ENCODE measurements at places on chromosomes 7 and 10. TPM values are rescaled to one million over a fixed set of nuclear protein-coding genes. Genes with fewer than 3 reads are reported as not detected.

GRCh38 chr7:26183545-26184280, 16.8 kb downstream of the HNRNPA2B1 start:
- DNase-seq, result no peak

DNA sequence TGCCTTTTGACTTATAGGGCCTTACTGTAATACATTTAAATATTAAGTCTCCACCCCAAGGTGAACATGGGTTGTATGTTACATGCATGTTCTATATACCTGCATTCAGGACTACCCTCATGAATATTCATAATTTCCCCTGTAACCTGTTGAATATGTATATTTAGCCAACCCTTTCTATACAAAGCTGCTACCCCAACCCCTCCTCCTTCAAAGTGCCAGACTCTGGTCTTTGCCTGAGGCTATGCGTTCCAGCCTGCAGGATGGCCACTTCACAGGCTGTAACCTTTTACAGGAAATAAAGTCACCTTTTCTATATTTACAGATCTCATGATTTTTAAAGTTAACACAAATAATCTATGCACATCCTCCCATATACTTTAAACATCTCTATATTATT, 10.1 kb upstream of the UNC5B start:
- no peak for DNase-seq

DNA sequence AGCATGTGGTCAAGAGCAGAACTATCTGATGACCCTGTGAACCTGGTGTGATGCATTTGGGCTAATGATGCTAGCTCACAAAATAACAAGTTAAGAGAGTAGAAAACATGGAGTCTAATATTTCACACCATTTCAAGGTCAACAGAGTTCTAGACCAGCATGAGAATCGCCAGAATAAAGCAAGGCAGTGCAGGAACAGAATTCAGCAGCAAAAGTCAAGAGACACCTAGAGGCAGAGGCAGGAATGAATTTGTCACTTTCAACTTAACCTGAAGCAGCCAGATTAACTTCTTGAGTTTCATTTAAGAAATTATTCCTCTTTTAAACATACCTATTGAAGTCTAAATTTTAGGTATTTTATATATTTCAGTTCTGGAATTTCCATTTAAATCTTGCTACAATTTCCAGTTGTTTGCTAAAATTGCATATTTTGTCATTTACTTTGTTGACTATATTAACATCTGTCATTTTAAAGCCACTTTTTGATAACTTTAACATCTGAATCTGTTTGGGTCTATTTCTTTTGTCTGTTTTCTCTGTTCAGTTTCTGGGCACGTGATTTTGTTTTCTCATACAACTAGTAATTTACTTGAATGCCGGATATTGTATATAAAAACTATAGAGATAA, 44.2 kb upstream of the PRSS58 start:
- no peak for DNase-seq

DNA sequence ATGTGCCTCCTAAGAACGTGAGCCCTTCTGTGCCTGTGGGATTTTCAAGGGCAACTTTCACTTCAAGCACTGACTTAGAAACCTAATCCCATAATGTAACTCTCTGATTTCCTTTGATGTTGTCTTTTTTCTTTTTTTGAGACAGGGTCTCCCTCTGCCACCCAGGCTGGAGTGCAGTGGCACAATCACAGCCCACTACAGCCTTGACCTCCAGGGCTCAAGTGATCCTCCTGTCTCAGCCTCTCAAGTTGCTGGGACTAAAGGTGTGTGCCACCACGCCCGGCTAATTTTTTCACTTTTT, 64.4 kb upstream of the GSDME start:
- DNase-seq, result no peak

DNA sequence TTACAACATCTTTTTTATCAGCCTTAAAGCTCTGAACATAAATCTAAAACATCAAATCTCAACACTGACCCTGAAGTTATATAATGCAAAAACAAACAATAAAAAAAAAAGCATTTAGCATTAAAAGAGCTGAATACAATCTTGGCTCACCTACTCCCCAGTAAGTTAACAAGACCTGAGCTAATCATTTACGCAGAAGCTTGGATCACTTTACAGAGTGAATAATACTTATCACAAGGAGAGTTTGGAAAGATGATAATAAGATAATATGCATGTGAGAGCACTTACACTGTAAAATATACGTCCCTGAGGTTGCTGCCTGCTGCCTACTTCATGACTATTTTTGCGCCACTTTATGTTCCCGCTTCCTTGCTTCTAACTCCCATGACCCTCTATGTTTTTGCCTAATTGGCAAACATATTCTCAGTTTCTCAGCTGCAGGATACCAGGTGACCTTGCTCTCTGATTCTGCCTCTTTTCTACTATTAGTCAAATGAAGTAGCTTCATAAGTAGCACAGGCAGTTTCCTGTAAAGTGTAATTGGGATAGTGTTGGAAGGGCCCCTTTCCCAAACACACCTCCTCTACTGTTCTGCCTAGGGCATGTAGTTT, 333.6 kb downstream of the LRRTM3 start:
- no peak for DNase-seq

- no peak for DNase-seq
Measured at GRCh38 chr10:102919992-102920739, 2.1 kb downstream of the CNNM2 start.

DNA sequence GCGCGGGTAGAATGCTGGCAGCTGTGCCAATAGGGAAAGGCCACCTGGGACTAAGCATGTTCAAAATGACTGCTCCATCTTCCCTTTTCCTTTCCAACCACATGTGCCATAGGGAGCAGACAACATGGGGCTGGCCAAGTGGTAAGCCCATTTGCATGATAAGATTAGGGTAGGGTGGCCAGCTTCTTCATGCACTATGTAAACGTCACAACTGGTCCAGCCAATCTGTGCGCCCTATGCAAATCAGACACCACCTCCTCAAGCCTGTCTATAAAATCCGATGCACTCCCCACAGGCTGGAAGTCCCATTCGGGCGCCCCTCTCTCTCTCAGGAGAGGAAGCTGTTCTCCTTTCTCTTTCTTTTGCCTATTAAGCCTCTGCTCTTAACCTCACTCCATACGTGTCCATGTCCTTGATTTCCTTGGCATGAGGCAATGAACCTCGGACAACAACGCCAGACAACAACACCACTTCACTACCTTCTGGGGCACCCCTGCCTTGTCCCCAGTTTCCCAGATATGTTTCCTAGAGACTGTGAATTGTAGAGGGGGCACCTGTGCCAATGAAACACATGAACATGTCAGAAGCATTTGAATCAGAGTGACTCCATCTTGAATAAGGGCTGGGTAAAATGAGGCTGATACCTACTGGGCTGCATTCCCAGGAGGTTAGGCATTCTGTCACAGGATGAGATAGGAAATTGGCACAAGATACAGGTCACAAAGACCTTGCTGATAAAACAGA, 19.1 kb upstream of the EXOC6 start:
- no peak for DNase-seq

DNA sequence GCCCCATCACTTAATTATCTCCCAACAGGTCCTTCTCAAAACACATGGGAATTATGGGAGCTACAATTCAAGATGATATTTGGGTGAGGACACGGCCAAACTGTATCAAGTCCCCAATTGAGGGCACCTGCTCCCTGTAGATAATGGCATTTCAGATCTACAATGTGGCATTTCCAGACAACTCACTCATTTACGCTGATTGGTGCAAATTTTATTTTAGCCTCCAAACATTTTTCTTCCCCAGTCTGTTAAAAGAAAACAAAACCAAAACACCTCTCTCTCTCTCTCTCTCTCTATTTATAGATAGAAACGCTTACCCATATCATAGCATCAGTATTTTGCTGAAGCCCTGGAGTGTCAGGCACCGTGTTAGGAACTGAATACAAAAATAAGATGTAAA, 148.7 kb upstream of the KLF6 start:
- no peak for DNase-seq

GRCh38 chr7:79529214-79529880, 75.9 kb upstream of the MAGI2 start:
- no peak for DNase-seq

DNA sequence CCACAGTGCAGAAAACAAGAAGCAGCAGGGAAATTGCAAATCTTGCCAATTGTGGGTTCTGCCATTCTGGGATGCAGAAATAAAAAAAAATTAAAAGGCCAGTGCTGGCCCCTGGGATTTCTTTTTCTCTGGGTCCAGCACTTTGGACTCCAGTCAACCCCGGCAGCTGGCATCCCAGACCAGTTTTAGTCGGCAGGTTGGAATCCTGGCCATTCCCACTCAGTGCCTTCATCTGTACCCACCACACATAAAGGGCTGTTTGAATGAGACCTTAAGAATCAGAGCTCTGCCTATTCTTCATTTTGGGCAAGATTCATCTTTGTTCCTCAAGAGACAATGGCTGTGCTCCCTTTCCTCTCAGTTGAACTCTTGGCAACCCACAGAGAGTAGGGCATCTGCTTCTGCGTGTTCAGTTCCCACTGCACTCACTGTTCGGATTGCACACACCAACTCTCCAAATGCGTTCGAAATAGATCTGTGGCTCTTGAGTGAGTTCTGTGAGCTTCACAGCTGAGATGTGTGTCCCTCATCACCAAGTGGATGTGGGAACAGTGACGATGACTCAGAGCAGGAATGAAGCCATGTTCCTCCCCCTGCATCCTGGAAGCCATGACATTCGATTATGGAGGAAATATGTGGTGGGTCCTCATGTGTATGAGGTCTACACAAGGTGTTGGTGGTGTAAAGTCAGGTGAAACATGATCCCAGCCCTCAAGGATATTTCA, 63.0 kb upstream of the EGFR start:
- DNase-seq, result no peak

DNA sequence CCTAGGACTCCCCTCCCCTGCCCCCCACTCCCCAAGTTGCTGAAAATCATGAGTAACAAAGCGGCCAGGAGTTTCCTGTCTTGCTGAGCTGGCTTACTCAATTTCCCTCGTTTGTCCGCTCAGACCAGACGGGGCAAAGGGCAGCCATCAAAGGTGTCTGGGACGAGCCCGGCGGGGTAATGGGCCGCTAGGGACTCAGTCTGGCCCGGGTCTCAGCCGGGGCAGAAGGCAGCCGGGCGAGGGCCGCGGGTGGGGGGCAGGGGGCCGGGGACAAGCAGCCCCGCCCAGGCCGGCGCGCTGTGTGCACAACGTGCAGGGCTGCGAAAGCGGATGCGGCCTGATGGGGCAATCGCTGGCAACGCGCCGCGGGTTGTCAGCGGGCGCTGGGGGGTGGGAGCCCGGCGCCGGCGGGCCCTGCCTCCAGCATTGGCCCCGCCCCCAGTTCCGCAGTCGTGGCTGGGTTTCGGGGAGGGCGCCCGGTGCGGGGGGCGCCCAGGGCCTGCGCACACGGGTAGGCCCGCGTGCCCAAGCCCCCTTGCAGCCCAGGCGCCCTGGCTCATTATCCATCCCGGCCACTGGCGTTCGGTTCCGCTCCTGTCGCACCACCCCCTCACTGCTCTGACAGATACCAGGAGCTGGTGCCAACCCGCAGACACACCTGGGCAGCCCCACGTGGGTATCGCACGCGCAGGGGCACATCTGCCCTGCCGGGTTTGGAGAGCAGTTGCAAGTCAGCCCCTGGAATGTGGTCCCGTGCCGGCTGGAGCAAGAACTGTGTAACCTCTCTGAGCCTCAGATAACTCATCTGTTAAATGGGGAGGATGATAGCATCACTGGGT, 35.1 kb downstream of the DNAJB12 start:
- DNase-seq, result peak; percentile 89

DNA sequence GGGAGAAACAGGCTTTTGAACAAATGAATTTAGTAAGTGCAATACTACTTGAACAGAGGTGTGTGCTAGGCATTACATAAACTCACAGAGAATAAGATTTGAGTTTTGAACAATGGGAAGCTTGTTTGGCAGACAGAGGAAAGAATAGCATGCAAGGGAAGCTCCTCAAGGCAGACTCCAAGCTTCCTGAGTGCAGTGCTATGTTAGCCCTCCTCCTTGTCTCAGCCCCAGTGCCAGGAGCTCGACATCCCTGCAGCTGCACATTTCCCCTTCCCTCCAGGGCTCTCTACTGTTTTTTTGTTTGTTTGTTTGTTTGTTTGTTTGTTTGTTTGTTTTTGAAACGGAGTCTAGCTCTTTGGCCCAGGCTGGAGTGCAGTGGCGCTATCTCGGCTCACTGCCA, 237.5 kb downstream of the IPMK start:
- no peak for DNase-seq

- no peak for DNase-seq
Measured at GRCh38 chr7:73573276-73573675, 5.1 kb downstream of the TBL2 start.

The CFAP46 gene
- total RNA-seq, result not detected

The RNF148 gene
- not detected for total RNA-seq

The PIK3AP1 gene
- total RNA-seq, result 0.72 TPM

The OR2A12 gene
- total RNA-seq, result not detected

All from activated CD4-positive, alpha-beta T cell treated with anti-CD3 and anti-CD28 coated beads, Interleukin-2, amount 10 ng/mL, durations not matched to agents 7 days and 5 days (primary cell).